ENCODE measurements at places on chromosomes 6 and 20.

DNA sequence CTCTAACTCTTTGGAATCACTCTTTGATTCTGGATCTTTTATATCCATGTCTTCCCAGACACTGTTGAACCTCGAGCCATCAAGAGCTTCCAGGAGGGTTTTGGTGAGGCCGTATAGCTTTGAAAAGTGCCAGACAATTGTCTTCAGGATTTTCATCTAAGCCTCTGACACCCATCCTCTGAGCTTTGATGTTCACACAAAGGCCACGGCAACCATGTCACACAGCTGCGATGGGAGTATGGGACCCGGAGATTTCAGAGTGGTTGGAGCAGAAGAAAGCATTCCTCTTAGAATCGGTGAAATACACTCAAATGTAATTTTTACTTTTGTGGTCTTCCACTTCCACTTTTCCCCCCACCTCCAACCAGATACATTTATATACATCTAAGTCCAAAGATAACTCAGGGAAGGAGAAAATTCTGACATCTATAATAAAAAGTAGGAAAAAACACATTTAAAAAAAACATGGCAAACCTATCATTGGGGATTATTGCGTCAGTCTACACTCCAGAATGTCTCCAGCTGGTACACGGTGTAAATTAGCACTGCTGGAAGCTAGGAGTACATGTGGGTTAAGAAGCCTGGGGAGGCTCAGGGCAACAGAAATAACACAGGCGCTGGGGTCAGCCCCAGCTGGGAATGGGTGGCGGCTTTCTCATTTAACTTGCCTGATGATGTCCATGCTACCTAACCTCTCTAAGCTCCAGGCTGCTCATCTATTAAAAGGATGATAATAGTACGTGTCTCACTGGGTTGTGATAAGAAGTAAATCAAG is 92.7 kb downstream of the LY86 start:
- DNase-seq: no peak

DNA sequence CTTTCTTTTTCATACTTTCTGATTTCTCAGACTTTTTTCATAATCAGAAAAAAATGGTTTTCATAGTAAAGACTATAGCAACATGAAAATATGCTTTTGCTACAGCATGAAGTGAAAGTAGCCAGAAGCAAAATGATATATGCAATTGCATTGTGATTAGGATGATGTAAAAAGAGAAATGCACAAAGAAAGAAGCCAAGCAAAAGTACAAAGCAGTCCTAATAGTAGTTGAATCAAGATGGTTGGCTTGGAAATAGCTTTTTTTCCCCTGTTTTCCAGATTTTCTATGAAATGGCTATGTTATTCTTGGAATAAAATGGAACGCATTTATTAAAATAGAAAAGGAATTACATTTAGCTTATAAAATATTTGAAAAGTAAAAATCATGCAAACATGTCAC is 77.3 kb downstream of the SEL1L2 start:
- DNase-seq: no peak

- DNase-seq: no peak
These were observed 431.9 kb upstream of the CDH4 start for GRCh38 chr20:60820149-60820548.

GRCh38 chr6:47453372-47453936 is 24.1 kb upstream of the CD2AP start:
- no peak for DNase-seq

GRCh38 chr20:64075556-64075955 is 3.8 kb downstream of the RGS19 start:
- no peak for DNase-seq

DNA sequence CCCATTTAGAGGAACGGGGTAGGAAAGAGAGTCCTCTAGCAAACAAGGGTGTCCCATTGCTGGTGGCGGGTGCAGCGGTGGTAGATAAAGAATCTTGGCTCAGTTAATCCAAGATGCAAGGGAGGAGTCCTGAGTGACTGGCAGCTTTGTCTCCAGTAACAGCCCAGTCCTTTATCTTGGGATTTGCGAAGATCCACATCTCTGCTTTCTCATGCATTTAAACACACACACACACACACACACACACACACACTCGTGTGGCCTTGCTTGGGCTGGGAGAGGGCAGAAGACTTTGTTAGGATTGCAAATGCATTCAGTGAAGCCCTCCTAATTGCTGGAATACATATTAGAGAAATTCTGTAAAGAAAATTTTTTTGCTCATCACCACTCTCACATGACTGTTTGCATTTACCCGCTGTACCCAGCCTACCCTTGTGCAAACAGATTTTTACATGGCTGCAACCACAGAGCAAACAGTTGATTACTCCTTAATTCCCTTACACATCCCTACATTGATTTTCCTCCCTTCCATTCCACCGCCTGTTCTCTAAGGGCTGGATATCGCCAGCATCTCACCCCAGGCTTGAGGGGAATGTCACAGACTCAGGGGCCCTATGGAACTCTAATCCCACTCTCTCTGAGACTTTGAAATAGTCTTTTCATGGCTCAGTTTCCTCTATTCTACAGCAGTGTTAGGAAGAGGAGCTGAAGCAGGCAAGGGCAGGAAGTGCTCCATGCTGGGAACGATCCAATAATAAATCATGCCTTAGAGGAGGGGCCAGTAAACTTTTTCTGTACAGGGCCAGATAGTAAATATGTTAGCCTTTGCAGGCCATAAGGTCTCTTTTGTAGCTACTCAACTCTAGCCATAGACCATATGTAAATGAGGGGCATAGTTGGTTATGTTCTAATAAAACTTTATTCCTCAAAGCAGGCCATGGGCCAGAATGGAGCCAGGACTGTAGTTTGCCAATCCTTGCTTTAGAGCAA is 3.5 kb downstream of the C6orf132 start:
- no peak for DNase-seq

Data from cardiac septum (tissue), 1 donor.